ENCODE measurements at places on chromosomes 5 and 9.
A peak's percentile ranks its signal among the peaks of the same experiment; 100 is the strongest.

- DNase-seq = no peak
These were observed 133.7 kb upstream of the IQGAP2 start for GRCh38 chr5:76269259-76269931.

DNA sequence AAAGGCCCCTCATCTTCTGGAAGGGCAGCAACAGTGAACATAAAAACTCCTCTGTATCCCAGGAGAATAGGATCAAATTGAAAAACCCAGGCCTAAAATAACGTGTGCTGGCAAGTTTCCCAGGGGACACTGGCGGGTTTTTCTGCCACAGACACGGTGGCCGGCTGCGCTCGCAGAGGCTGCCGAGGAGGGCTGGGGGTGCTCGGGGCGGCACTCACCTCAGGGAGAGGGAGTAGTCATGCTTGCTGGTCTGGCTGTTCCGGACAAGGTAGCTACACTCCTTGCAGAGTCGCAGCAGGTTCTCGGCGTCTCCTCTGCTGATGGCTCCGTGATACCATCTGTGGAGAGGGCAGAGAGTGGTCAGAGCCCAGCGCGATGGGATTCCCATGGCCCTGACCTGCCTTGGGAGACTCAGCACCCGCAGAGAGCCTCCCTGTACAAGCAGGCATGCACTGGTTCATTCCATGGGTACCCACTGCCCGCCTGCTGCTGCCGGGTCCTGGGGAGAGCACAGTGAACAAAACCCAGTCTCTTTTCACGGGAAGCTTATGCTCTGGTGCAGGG is 44.6 kb upstream of the SLC25A51 start:
- no peak for DNase-seq

- DNase-seq = no peak
These were observed 250.6 kb downstream of the ARRDC3 start for GRCh38 chr5:91132550-91132949.

DNA sequence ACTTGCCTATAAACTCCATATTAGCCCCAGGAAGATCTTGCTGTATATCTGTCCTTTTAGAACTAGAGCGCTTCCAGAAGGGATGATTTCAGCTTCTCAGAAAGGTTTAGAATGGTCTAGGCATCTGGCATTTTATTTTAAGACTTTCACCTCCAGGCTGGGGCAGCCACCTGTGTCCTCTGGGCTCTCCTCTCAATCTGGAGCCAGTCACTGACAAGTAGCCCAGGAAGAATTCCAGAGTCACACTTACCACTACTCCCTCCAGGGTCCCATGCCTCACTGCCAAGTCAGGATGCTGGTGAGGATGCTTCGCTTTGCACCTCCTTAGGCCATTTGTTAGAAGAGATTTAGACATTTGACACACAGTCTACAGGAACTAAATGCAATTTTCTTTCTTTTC is 20.8 kb downstream of the B4GALT1 start:
- no peak for DNase-seq

GRCh38 chr5:33588654-33589372 is 148.0 kb downstream of the TARS1 start:
- no peak for DNase-seq

- no peak for DNase-seq
These were observed 91.5 kb downstream of the PCDH1 start for GRCh38 chr5:141786700-141787099.

- DNase-seq = no peak
These were observed 21.7 kb downstream of the ERGIC1 start for GRCh38 chr5:172855597-172856292.

- DNase-seq = no peak
These were observed 4.5 kb downstream of the PSAT1 start for GRCh38 chr9:78301466-78301865.

DNA sequence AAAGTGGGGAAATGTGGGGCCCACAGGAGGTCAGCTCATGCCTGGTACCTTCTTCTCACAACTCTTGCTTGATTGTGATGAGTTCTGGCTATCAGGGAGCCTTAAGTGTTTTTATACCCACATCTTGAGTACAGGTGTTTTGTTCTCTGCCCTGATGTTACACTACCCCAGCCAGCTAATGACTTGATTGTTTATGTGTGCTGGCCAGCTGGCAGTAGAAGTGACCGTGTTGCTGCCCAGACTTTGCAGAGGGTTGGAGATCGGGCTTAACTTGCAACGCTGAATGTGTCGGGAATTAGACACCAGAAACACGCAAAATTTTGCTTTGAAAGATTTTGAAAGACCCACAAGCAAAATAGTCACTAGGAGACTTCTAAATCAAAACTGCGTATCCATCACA is 16.9 kb upstream of the ZDHHC11B start:
- no peak for DNase-seq

DNA sequence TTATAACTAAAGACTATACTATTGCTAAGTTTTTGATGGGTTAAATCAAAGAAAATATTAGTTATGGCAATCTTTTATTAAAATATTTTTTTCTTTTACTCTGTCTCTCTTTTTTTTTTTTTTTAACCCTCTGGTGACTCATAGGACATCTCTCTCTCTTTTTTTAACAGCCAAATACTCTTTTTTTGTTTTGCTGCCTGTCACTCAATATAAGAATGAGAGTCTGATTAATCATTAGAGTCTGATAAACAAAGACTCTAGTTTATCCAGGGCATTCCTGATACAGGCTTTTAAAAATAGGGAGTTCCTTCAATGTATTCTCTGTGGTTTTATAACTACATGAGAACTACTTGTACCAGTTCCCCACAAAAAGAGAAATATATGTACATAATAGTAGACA is 77.3 kb downstream of the SLC38A9 start:
- DNase-seq = no peak

DNA sequence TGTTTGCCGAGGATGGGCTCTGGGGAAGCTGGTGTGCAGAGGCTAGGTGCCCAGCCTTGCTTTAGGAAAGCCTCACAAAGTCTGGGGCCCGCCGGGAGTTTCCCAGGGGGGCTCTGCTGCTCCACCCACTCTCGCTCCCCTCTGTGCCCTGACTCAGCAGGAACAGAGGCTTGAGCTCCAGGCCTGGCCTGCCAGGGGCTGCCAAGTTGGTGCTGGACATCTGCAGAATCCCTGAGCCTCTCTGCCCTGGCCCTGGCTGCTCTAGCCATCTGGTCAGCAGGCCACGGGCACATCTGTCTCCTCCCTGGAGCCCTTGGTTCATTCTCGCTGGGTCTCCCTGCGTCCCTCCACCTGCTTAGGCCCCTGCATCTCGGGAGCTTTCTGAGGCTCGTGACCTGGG is 647 bp upstream of the ADAMTSL2 start:
- no peak for DNase-seq

- DNase-seq = peak; percentile 29
These were observed 20.4 kb upstream of the UBAP1 start for GRCh38 chr9:34158362-34158869.

DNA sequence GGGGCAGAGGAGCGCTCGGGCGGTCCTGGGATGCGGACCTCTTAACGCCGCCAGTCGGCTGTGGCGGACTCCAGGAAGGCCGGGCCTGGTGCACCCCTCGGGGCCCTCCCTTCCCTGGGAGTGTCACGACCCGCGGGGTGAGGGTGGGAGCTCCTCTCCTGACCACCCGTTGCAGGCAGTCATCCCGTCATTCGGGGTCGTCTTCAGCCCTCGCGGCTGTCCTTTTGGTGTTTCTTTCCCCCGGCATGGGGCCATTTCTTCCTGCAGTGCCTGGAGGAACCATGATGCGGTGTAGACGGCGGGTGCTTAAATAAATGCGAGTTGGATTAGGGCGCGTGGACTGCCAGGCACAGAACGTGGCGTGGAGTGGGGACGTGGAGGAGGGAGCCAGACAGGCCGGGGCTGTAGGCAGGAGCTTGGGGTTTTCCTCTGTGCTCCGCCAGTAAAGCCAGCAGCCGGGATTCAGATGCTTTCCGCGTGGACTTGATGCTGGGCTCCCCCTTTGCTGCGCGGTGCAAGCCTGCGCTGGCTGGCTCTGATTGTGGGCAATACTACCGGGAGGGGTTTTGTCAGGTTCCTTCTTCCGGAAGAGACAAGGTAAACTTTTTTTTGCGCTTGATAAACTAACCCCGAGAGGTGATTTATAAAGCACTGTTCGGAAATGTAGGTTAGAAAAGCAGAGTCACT is 868 bp downstream of the KDM4C start:
- DNase-seq = no peak

- no peak for DNase-seq
These were observed 10.6 kb upstream of the SAP30L start for GRCh38 chr5:154435226-154435625.

DNA sequence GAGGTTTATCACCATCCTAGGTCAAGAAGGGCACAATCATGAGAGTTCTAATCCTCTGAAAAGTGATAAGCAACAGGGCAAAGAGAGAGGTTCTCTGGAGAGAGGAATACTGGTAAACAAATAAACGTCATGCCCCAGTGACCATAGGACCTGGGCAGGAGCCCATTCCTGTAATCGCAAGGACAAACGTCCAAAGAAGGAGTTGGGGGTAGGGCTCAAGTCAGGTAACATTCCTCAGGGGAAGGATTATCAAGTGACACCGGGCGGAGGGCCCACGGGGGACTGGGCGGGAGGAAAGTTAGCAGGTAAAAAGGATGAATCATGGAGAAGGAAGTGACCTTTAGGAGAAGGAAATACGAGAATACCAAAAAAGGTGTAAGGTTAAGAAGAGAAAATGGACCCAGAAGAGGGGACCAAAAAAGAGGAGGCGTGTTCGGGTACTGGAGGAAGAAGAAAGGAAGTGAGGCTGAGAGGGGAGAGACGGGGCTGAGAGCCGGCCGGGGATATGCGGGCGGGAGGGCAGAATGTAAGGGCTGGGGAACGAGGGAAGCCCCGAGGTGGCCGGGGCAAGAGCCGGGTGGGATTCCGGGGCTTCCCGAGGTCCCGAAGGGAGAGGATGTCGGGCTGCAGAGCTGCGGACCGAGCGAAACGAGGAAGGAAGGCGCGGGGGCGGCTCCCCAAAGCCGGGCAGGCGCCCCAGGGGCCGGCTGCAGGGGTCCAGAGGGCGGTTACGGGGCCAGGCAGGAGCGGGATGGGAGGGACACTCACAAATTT is 583 bp downstream of the DIAPH1 start:
- DNase-seq = peak; percentile 7

DNA sequence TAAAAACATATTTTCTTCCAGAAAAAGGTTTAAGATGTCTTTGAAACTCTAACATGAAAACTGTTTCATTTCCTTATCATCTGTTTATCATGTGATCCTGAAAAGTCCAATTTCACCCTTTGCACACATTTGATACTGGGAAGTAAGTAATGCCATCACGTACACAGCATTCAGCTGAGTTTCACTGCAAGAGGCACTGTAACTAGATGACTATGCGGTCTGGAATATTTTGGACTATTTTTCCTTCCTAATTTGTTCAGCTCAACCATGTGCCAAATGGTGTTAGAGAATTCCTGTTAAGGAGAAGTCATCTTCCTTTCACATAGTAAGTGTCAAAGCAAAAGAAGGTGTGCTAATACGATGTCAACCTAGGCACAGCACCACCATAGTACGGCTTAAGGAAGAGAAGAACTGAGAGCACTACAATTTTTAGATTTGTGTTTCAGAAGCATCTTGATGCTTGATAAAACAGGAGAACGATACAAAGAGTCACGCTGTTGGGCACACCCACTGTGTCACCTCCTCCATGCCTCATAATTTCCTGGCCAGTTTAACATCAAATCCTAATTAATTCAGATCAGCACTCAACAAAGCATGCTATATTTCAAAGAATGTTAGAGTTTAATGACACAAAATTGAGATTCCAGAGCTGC is 77.5 kb downstream of the GNAQ start:
- DNase-seq = no peak

DNA sequence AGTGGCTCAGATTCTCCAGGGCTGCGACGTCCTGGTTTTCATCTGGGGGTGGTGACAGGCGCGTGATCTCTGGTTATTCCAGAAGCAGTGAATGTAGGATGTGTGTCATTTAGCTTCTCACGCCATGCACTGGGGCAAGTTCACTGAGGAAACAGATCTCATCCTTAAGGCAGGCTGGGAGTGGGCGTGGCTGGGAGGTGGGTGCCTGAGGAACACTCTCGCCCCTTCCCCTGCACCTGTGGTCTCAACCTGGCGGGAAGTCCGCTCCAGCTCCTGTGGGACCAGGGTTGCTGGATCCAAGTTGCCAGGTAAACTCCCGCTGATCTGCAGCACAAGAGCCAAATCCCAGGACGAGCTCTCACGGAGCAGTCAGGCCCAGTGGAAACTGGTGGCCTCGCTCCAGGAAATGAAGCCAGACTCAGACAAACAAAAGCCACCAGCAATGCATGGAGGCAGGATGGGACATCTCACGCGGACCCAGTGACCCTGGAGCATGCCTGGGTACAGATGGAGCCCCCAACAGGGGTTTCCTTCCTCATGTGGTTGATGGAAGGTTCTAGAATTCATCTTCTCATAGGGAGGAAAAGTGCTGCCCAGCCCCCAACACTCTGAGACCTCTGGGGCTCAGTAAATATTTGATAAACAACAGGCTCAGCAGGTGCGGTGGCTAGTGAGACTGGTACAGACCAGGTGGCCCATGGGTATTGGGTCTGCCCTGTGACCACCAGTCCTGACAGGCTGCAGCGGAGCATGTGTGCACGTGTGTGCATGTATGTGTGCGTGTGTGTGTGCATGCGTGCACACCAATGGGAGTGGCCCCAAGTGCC is 16.3 kb upstream of the SLC12A7 start:
- DNase-seq = no peak

GRCh38 chr9:16361118-16361517 is 509.4 kb downstream of the BNC2 start:
- no peak for DNase-seq

- peak; percentile 46 for DNase-seq
These were observed 338.9 kb downstream of the ZSWIM6 start for GRCh38 chr5:61670941-61671340.

DNA sequence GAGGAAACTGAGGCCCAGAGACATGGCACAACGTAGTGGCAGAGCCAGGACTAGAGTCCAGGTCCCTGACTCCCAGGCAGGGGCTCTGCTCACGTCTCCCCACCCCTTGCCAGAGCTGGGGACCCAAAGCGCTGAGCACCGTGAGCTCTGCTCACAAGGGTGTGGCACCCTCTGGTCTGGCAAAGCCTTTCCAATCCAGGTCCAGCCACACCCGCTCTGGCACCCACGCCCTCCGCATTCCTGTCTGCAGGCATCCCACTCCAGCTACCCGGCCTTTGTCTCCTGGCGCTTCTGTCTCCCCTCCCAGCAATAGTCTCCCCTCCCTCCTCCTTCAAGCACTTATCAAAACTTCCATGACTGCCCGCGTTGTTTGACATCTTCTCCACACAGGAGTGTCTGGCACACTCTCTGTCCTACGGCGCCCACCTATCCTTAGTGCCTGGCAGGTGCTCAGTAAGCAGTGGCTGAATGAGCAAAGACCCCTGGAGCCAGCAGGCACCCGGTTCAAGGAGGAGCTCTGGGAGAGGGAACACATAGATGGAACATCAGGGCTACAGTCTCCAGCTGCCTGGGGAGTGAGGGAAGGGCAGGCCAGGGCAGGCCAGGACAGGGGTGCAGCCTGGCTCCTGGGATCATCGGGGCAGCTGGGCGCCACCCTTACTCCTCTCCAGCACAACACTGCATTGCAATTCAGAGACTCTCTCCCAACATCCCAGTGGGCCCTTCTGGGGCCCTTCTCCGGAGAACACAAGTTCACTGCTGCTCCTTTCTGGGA is 12.0 kb downstream of the HIGD2A start:
- no peak for DNase-seq

DNA sequence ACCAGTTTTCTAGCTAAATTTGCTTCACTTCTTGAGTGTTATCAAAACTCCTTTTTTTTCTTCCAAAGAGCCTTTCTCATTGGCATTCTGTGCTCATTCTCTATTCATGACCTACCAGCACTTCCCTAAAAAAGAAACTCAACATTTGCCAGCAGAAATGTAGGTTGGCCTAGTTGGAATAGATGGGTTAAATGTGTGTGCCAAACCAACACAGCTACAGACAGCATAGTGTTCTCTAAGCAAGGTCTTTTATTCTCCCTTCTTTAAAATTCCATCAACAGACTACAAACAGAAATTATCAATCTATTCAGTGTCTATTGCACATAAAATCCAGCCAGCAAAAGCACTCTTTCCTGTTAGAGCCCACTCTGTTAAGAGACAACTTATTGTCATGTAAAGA is 255.8 kb upstream of the PUM3 start:
- no peak for DNase-seq

All from NCI-H1436 treated with DMSO at 0.1 percent for 48 hours (cell line).